Foreskin melanocyte (primary cell): ENCODE measurements at places on chromosomes 12 and 14.
A peak's percentile ranks its signal among the peaks of the same experiment; 100 is the strongest.

DNA sequence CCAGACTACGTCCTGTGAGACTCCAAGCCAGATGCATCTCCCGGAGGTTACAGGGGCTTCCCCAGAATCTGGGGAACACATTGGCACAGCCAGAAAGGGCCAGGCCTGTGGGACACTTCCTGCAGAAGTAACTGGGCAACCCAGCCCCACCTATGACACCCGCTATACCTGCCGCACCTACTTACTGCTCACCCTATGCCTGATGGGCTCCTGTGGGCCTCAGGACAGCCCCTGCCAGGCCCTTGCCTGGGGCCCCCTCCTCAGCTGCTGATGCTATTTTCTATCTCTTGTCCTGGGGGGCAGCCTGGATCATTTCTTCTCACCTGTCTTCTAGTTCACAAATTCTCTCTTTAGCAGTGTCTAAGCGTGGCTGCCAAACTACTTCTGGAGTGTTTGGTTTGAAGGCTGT lies 28.7 kb downstream of the JAG2 start:
- no peak for DNase-seq

DNA sequence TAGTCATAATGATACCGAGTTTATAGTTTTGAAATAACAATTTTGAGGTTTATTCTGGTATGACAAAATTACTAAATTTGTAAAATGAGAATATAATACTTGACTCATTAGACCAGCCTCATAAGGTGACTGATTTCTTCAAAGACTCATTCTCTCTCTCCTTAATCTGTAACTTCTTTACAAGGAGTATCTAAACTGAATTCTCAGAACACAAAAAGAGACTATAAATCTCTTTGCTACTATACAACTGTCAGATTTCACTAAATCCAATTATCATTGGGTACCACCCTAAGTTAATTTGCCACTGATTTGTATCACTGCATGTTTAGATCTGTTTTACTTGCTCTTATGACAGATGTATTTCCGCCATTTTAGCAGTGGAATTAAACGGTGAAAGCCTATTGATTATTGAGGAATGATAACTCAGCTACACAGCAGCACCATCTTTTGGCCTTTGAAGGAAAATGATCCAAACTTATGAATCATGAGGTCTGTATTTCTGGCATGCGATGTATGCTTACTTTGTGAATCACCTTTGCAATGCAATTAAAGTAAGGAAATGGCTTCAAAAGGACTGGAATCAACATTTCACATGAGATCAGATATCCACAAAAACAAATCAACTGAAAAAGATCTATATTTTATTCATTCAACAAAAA lies 161.2 kb downstream of the RERGL start:
- no peak for DNase-seq

DNA sequence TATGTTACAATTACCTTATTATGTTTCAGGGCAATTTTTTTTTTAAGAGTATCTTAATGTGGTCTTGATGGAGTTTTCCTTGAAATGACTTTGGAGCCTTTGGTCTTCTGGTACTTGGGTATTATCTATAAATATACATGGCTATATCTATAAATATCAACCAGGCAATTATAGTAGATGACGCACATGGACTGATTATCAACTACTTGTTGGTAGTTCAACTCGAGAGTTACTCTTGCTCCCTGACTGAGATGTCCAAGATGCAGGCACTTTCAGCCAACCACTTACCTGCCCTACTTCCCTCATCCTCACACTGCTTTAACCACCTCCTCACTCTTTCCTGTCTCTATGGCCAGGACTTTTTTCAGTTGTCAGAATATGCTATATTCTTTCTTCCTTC lies 85.4 kb downstream of the NTN4 start:
- no peak for DNase-seq

DNA sequence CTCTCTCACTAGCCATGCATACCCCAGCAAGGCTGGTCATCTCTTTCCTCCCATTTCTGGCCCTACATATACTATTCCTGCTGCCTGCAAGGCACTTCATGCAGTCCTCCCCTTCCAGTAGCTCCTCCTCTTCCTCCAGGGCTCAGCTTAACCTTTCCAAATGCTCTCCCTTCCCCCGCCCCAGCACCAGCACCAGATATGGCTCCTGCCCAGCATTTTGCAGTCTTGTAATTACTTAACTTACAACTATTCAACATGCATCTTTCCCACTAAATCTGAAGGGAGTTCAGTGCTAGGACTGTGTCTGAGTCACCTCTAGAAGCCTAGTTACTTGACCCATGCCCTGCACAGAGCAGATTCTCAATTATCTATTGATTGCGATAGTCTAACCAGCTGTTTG lies 1.8 kb upstream of the FBXO21 start:
- DNase-seq: no peak

DNA sequence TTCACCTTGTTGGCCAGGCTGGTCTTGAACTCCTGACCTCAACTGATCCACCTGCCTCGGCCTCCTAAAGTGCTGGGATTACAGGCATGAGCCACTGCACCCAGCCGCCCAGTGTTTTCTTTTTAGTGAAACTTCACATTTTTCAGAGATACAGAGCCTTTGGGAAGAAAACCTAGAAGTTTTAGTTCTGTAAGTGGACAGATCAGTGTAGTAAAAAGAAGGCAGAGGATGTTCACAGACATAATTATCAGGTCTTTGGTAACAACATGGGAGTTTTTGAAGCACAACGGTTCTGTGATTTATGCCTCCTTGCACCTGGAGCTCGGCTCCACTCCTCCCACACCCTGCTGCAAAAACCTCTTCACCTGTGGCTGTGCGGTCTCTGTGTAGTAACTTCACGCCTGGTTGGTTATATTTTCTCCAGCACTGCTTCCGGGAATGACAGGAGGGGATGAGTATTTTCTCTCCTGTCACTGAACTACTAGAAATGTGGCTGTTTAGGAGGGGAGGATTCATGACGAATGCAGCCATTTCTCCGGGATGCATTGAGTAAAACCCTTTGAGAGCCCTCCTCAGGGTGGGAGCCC lies 67.0 kb downstream of the ARF6 start:
- DNase-seq: no peak

DNA sequence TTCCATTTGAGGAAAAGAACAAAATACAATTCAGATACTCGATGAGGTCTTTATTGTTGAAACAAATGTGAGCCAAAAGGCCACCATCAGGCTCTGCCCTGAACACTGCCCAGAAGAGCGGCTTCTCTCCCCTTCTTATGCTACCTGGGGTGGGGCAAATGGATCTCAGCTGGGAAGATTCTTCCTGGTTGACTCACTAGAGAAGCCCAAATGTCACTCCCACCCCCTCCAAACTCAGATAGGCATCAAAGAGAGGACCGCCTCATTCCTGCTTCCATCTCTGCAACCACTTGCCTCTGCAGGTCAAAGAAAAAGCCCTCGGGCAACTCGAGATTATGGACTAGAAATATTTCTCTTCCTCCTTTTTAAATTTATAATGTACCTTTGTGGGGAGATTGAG lies 55.8 kb downstream of the TBX3 start:
- DNase-seq: no peak

DNA sequence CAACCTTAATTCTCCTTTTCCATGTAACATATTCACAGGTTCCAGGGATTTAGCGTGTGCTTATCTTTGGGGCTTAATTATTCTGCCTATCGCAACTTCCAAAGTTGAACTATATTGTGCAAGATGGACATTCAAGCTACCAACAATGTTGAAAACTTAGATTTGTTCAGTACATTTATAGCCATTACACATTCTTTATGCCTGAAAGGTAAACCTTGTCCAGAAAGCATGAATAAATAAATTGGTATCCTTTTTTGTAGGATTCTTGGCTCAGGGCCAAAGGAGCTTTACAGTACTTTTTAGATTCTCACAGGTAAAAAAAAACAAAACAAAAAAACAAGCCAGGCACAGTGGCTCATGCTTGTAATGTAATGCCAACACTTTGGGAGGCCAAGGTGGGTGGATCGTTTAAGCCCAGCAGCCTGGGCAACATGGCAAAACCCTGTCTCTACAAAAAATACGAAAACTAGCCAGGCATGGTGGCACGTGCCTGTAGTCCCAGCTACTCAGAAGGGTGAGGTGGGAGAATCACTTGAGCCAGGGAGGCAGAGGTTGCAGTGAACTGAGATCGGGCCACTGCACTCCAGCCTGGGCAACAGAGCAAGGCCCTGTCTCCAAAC lies 3.3 kb downstream of the C12orf56 start:
- DNase-seq: no peak

DNA sequence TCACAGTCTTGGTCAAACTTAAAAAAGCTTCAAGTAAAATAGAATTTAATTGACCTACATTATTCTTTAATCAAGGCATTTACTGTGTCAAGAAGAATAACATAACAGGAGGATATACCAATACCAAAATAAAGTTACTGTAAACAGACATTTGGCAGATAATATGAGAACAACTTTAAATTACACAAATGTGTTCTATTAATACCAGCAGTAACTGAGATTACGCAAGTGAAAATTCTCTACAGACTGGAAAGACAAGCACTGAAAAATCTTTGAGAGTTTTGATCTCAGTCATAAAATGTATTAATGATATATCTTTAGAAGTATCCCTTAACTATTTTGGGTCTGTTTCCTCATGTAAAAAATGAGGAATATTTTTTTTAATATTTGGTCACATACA lies 169.2 kb upstream of the SOX5 start:
- DNase-seq: no peak

DNA sequence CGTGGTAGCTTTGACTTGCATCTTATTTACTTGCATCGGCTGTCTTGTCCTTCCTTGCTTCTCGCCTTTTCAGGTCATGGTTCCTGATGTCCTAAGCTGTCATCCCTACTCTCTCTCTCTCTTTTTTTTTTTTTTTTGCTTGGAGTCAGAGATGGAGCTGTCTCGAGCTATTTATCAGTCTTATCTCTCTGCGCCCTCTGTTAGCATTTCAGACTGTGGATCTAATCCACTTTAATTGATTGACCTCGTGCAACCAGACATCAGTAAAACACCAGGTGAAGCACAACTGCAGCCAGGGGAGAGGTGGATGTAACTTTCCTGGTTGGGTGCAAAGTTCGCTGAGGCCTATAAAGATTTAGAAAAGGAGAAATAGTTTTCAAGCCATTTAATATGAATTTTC lies 554.8 kb downstream of the DIO2 start:
- DNase-seq: no peak

GRCh38 chr12:26106347-26106746 lies 18.5 kb downstream of the BHLHE41 start:
- no peak for DNase-seq

DNA sequence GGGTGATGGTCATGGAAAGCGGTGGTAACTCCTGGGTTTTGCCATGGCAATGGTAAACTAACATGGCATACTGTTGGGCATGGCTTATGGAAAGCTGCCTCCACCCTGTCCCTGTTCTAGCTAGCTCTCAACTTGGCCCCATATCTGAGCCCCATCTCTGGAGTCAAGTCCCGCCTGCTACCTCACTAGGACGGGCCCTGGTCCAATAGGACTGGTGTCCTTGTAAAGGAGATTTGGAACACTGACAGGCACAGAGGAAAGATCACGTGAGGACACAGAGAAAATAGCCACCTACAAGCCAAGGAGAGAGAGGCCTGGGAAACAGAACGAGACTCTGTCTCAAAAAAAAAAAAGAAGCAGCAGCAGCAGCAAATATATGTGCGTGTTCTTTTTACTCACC lies 59.8 kb downstream of the RNFT2 start:
- DNase-seq: no peak

DNA sequence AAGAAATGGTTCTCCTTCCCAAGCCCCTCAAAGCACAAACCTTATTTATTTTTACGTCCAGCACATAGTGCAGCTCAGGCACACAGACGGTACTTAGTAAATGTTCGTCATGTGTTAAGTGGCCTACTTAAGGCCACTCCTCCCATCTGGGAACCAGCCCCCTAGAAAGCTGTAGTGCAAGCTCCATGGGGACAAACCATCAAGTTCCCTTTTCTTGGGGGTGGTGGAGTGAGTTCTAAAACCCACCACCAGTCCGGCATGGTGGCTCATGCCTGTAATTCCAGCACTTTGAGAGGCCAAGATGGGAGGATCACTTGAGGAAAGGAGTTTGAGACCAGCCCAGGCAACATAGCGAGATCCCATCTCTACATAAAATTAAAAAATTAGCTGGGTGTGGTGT lies 49.4 kb downstream of the PITPNM2 start:
- no peak for DNase-seq

- no peak for DNase-seq
These were observed 1.4 kb upstream of the ITGB7 start for GRCh38 chr12:53208435-53208834.

GRCh38 chr12:2804393-2805142 lies 7.9 kb upstream of the ITFG2 start:
- peak; percentile 62 for DNase-seq

- no peak for DNase-seq
These were observed 77.2 kb downstream of the C2CD5 start for GRCh38 chr12:22467190-22467589.

DNA sequence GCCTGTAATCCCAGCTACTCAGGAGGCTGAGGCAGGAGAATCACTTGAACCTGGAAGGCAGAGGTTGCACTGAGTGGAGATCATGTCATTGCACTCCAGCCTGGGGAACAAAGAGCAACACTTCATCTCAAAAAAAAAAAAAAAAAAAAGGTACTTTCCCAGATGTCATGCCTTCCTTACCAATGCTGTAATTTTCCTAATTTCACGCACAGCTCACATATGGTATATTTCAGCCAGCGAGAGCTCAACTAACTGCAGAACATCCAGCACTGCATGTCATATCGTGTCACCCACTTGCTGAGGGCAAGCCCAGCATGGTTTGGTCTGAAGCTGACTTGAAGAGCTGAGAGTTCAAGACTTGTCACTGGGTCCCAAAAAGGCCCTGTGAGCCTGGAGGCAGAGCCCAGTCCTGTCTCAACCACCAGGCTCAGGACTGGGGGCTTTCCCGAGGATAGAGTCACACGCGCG lies 29.0 kb downstream of the NFKBIA start:
- DNase-seq: no peak

GRCh38 chr12:57025196-57025595 lies 8.9 kb upstream of the TAC3 start:
- no peak for DNase-seq
